ENCODE measurements at places on chromosomes 1 and 21.

DNA sequence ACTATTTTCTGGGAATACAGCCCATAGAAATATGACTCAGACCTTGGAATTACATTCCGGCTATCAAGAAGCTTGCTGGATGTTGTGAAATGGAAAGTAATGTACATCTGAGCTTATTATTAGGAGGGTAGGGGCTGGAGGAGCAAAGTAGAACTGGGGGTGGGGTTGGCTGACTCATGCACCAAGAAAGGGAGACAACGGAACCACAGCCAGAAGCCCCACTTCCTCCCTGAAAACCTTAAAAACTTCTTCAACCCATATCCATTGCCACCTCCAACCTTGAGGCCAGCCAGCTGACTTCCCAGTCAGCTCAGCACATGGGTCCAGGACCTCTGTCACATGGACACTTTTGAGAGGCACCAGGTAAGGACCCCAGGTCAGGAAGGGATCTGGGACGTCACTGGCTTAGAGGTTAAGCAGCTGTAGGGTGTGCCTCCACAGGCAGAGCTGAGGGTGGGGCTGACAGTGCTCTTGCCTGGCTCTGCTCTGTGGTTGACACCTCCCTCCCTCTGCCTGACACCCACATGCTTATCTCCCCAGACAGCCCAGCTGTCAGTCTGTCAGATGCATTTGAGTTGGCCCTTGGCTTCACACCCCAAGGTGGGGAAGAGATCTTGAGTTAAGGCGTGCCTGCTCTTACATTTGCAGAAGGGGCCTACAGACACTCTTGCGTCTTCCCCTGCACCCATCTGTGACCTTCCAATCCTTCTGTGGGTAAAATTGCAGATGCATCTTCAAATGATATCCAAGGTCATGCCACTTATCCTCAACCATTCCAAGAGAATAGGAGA lies 5.7 kb upstream of the ZNF683 start:
- no peak for DNase-seq

DNA sequence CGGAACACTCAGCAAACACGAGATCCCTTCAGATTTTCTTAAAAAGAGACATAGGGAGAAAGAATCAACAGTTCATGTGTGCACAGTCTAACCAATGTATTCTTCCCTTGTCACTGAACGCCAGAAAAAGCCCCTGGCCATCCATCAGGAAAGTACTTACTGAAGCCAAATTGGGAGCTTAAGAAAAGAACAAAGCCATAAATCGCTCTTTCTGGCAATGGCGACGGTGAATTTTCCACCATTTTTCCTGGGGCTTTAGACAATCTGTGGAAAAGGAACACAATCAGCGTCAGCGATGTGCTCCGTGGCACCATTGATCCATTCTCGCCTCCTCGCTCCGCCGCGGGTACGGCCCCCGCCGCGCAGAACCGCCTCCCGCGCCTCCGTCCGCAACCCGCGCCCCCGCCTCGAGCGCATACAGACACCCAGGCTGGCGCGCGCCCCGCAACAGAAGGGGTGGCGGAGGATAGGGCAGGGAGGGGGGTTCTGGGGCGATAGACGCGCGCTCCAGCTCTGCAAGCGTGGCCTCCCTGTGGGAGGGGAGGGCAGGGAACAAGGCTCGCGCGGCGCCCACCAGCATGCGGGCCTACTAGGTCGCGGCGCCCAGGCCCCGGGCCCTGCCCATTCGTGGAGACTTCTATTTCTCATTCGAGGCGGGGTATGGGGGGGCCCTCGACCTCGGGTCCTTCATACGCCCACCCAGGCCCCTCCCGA lies 440 bp downstream of the PIGP start:
- peak; percentile 66 for DNase-seq

GRCh38 chr1:22888320-22889075 lies 84.2 kb downstream of the LACTBL1 start:
- no peak for DNase-seq

DNA sequence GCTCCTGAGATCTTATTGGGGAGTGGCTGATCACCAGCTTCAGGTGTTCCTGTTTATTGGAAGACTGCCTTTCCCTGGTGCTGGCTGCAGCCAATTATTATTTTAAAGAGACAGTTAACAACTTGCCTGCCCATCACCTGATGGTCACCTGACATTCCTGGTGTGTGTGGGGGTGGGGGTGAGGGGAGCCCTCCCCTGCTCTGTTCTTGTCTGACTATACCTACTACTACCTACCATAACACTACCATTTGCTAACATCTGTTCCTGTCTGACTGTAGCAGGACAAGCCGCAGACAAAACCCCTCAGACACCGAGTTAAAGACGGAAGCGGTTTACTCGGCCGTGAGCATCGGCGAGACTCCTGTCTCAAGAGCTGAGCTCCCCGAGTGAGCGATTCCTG lies 54.9 kb upstream of the NBPF3 start:
- no peak for DNase-seq

- DNase-seq = no peak
Observed at GRCh38 chr1:45673956-45674355, 12.4 kb downstream of the GPBP1L1 start.

GRCh38 chr1:59761443-59761842 lies 53.3 kb upstream of the HOOK1 start:
- DNase-seq = no peak

GRCh38 chr1:76012341-76013205 lies 62.0 kb upstream of the ST6GALNAC3 start:
- no peak for DNase-seq

DNA sequence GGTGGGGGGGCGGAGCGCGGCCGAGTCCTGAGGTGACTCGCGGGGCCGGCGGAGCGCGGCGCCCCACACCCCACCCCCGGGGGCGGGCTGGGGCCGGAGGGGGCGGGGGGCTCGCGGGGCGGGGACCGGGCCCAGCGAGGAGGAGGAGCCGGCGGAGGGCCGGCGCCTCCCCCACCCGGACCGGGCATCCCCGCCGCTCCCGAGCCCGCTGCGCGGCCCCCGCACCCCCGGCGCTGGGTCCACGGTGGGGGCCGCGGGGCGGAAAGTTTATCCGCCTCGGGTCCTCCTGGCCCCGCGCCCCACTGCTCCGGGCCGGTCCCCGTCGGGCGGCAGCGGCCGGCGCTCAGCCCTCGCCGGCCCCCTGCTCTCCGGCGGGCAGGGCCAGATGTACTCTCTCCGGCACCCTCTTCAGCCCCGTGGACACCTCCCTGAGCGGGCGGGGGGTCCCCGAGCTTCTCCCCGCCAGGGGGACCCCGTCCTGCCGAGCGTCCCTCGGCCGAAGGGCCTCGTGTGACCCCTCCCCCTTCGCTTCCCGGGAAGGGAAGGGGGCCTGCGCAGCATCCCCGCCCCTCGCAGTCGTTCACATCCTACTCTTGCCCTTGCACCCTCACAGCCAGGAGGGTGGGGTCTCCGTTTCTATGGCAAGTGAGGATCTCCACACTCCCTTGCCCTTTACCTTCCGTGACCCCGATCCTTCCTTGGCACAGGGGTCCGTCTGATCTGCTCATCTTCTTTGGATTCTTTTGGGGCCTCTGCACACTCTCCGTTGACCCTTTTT lies 663 bp downstream of the CAMTA1 start:
- DNase-seq = peak; percentile 80

- no peak for DNase-seq
Observed at GRCh38 chr21:28148400-28149064, 844.1 kb downstream of the LTN1 start.

DNA sequence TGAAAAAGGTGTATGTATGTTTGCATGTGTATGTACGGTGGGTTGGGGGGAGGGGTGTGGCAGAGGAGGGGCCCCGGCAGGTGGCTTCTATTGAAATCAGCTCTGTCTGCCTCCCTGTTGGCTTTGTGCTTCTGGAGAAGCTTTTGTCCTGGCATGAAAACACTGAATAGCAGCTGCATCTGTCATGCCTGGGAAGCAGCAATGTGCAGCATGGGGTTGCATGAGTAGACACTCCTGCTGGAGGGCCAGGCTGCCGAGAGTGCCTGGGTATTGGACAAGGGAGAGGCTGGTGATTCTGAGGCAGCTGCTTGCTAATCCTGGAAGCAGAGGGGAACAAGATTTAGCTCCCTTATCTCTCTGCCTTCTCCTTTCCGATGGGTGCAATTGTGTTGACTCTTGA lies 20.5 kb downstream of the MAPKAPK2 start:
- DNase-seq = peak; percentile 34

DNA sequence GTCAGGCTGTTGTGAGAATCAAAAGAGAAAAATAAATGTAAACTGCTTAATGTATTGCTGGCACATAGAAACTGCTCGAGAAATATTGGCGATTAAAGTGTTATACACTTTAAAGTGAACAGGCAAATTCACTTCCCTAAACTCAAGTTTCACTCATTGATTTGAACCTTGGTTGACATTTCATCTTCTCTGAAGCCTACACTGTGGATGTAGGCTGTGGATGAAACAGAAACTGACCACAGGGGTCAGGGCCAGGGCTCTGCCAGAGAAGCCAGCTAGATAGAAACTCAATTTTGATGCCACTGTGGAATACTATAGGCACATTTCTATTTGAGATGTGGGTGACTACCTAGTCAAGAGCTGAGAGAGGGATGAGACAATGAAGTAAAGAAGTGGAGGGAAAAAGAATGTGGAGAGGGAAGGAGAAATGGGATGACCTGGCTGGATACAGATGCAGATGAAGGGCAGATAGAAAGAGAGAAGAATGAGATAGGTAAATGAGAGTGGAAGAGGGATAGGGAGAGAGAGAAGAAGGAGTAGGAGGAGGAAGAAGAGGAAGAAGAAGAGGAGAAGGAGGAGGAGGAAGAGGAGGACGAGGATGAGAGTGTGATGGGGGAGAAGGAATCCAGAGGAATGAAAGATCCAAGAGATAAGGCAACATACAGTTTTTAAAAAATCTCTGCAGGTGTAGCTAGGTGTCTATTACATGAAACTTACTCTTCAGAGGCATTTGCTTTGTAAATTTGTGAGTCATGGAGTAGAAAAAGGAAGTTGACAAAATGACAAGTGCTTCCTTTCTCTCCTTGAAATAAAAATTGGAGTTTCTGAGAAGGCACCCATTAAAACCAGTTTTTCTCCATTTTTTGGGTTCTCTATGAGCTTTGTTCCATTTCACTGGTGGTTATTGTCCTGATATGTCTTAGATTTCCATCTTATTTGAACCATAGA lies 17.4 kb upstream of the CD1D start:
- no peak for DNase-seq

GRCh38 chr1:94864821-94865220 lies 44.7 kb downstream of the SLC44A3 start:
- DNase-seq = no peak

DNA sequence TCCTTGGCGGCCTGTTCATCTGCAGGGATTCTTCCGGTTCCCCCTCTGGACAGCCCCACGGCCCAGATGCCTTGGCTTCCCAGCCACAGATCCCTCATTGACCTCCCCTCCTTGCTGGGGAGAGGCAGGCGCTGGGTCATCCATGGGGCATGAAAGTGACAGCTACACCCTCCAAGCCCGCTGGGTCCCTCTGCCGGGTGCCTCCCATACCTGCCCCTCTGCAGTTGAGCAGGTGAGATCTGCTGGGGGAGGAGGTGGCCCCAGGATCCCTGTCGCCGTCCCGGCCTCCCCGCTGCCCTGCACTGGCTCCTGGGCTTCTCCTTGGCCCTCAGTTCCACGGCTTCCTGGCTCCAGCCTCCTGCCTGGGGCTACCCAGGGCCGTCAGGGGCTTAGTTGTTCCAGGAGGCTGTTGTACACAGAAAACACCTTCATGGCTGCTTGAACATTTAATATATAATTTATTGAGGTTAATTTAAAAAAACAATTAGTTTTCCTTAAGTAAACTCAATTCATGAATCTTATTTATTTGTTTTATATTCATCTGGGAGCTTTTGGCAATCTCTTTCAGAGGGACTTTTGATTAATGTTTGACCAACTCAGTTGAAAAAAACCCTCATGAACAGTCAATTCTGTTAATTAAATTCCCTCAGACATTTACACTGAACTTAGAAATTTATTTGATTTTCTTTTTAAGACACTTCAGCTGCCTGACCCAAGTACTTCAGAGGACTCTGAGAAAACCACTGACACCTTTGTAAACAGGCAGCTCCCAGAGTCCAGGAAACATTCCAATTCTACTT lies 67.6 kb upstream of the ABCG1 start:
- no peak for DNase-seq

DNA sequence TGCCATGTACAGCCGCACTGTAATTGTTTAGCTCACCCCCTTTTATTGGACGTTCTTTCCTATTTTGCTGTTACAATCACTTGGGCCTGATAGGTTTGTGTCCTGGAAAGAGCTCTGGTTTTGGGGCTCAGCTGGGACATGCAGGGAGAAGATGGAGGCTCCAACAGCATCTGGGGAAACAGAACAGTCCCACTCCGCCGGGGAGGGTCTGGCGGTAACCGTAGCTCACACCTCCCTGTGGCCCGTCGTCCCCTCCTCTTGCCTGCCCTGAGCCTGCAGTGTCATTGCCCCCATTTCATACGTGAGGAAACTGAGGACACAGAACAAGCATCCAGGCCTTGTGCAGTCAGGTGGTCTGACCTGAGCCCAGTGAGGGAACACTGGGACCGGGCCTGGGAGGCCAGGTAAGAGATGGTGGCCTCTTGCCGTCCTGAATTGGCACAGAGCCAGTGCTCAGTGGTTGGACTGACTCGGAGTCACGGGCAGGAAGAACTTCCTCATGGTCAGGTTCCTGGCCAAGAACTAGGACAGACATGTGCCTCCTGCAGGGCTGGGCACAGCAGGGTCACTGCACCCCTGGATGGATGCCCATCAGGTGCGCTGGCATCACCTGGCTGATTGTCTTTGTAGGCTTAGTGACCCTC lies 41.8 kb downstream of the S100B start:
- peak; percentile 11 for DNase-seq

Measured in iPS-NIHi11 (cell line).